ENCODE measurements at places on chromosomes 16 and 17.
A peak's percentile ranks its signal among the peaks of the same experiment; 100 is the strongest.

DNA sequence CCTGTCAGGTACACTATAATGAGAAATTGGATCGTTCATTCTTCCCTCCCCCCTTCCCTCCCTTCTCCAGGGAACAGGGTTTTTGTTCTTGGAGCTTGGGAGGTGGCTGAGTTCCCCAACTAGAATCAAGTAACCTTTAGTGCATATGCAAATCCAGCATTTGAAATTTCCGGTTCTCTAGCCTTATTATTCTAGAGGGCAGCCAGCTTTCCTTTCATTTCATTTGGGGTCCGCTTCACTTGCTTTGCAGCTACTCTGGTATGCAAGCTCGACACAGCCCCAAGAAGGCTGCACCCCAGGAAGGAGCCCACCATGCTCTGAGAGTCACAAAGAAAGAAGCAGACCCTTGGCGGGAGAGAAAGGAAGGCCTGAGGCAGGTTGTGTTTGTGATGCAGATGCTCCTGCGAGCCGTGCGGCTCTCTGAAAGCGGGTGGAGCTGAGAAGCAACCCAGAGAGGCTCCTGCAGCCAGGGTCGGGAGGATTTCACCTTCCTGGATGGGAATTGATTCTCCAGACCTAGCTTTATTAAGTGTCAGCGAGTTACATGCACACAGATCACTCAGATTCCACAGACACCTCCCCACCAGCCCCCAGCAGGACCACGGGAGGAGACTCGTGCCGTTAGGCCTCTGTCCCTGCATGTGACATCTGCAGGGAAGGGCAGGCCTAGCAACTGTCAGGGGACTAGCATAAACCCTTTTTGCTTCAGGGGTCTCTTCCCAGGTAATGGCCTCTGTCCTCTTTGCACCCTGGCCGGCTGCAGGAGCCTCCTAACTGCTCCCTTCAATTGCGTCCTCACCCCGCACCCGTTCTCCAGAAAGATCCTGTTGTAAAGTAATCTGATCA, 34.5 kb downstream of the PMM2 start:
- DNase-seq: no peak

- DNase-seq: no peak
Measured at GRCh38 chr16:51255349-51255972, 104.4 kb upstream of the SALL1 start.

GRCh38 chr16:180681-181564, 664 bp downstream of the HBQ1 start:
- DNase-seq: no peak

DNA sequence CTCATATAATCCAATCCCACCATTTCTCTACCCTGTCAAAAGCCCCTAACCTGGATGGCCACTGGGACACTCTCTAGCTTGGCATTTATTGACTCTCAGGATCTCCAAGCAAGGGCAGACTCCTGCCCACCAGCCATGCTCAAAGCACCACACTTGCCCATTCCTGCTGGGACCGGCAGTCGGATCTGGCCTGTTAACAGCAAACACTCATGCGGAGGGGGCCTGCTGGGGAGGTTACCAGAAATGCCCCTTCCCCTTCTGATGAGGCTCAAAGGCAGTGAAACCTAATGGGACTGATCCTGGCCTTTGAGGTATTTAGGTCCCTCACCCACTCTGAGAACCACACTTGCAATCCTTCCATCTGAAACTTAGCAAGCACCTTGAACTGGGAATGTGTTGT, 6.5 kb upstream of the CCL1 start:
- no peak for DNase-seq

GRCh38 chr17:17710728-17711541, 29.7 kb downstream of the RAI1 start:
- peak; percentile 76 for DNase-seq

- DNase-seq: no peak
Measured at GRCh38 chr16:80681436-80681835, 123.0 kb downstream of the CDYL2 start.

DNA sequence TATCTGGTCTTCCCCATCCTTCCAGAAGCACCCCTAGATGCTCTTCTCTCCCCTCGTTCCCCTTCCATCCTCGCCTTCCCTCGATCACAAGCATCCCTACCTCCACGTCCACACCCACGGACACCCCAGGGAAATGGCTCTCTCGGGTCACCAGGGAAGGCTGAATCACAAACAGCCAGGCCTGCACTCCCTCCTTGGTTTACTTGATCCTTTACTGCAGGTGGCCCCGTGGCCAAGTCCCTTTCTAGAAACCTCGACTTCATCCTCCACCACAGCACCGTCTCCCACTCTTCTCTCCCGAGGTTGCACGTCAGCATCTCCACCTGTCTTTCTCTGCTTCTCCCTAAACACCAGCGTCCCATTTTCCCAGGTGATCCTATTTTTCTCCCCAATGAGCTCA, 6.5 kb upstream of the RBFOX3 start:
- no peak for DNase-seq

DNA sequence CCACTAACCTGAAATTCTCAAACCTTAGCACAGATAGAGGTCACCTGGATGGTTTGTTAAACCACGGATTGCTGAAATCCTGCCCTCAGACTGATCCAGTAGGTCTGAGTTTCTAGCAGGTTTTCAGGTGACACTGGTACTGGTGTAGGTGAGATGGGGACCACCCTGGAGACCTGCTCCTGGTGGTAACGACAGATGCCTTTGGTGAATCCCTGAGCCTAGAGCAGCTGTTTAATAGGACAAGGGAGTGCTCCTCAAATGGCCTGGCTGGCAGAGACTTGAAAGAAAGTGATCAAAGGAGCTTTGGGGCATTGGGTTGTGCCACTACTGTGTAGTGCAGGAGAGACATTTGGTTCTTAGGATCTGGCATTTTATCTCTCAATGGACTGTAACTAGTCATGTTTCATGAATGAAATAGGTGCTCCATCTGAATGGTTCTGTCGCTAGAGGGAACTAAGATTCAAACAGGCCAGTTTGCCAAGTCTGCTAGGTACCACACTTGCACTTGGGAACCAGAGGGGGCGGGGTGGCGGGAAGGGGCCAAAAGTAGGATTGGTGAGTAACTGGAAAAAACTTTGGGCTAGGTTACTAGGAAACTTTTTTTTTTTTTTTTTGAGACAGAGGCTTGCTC, 2.9 kb upstream of the IFI35 start:
- DNase-seq: no peak

DNA sequence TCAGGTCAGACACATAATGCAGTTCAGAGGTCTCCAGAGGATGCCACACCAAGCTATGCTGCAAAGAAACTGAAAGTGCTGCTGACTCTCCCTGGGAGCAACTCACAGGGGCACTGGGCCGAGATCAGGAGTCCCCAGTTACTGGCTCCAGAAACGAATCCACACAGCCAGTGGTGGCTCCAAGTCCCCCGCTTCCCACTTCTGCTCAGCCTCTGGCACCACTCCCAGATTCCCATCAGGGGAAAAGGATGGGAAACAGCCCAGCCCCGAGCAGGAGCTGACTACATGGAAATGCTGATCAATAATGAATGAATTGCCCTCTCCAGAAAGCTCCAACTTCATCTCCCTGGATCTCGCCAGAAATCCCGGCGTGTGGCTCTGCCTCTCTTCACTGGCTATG, 62.3 kb upstream of the CDH5 start:
- DNase-seq: no peak

- no peak for DNase-seq
Measured at GRCh38 chr16:17238285-17239028, 232.3 kb downstream of the XYLT1 start.

DNA sequence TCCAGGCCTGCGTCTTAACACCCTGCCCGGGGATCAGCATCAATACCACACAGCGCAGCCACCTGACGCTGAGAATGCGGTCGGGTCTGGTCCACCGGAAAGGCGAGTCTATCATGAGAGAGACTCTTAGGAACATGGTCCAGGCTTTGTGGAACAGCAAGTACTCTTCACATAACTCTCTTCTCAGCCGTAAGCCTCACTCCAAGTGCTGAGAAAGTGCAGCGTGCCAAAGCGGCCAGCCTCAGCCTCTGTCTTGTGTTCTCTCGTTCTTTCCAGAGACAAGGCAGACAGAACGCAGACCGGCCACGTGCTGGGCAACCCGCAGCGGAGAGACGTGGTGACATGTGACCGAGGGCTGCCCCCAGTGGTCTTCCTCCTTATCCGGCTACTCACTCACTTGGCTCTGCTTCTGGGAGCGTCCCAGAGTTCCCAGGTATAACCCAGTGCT, 34.4 kb upstream of the ENDOV start:
- DNase-seq: no peak

DNA sequence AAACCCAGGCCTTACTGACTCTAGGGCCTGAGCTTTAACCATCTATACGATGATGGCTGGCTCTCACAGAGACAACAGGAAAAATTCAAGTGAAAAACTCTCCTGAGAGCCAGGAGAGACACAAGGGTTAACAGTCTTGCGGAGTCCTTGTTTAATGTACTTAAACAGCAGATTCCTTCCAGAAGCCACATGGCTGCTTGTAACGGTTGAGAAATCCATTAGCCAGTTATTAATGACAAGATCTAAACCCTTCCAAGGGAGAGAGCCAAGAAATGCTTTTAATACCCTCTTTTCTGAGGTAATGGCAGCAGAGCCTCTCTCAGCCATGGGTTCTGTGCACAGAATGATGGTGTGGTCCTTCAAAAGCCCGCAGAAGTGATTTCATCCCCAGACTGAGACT, 5.2 kb upstream of the ALDOA start:
- no peak for DNase-seq

DNA sequence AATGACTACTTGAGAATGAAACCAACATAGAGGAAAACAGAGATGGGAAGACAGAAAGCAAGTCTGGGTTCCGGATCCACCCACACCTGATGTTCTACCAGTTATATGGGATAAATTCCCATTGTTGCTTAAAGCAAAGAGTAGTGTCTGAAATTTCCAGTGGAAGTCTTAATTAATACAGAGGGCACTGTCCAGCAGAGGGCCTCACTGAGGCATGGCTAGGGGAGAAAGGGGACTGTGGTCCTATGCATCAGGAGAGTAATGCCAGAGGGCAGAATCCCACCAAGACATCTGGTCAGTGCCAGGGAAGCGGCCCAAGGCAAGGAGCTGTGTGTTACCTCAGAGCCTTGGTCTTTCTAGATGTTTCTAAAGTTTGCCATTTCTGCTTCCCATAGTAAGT, 7.5 kb upstream of the UMOD start:
- DNase-seq: no peak

DNA sequence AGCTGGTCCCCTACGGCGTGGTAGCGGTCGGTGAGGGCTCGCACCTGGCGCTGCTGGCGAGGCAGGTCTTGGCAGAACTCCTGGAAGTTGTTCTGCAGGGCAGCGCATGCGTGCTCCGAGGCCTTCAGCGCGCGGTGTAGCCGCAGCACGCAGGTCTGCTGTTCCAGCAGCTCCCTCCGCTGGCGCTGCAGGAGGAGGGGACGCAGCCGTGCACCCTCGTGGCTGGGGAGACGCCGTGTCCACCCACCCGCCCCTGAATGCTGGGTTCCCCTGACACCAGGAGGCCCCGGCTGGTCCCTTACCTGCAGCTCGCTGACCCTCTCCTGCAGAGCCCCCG, 12.2 kb downstream of the EVPL start:
- no peak for DNase-seq

DNA sequence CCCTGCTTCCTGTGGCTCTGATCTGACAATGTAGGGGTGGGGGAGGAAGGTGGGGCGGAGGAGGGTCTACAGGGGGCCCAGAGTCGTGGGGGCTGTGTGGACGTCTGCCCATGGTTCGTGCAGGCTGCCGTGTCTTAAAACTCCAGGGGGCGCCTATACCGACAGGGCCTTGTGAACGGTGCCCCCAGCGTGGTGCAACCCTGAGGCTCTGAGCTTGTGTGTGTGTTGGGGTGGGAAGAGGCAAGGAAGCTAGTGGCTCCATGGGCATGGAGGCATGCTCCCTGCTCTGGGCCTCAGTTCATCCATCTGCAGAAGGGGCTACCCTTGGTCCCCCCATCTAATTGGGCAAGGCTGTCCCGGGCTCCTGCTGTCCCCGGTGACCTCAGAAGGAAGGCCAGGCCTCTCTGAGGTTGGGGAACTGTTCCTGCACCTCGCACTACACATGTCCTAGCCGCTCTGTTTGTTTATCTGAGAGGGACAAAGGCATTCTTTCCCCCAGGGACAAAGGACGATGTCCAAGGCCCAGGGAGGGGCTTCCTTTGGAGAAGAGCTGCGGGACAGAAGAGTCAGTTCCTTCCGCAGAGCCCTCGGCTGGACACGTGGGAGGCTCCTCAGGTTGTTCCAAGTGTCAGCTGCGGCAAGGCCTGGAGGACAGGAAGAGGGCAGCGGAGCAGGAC, 13.5 kb downstream of the CA4 start:
- DNase-seq: no peak

DNA sequence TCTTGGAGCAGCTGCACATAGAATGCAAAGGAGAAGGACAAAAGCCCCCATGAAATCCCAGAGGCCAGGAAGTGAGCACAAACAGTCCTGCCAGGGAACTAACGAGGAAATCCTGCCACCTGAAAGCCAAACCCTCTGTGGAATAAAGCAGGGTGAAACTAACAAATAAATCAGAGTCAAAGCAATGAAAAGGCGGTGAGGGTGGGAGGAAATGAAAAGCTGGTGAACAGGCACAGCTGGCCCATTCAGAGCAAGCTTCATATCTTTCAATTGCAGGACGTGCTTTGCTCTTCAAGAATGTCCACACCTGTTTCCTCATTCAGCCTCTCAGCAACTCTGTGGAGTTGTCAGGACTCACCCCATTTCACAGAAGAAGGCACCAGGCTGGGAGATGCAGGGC, 108.1 kb downstream of the ABCC12 start:
- DNase-seq: no peak

DNA sequence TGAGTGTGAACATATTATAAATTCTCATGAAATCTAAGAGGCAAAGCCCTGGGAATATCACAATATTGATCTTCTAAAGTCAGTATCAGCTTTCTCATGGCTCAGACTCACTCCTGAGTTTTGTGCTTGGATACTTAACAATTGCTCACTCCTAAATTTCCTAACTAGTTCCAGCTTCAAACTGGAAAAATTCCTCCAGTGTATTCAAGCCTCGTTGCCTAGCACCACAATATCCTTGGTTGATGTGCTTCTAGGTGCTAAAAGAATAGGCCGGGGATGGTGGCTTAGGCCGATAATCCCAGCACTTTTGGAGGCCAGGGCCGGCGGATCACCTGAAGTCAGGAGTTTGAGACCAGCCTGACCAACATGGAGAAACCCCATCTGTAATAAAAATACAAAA, 62.5 kb downstream of the XYLT1 start:
- DNase-seq: no peak

DNA sequence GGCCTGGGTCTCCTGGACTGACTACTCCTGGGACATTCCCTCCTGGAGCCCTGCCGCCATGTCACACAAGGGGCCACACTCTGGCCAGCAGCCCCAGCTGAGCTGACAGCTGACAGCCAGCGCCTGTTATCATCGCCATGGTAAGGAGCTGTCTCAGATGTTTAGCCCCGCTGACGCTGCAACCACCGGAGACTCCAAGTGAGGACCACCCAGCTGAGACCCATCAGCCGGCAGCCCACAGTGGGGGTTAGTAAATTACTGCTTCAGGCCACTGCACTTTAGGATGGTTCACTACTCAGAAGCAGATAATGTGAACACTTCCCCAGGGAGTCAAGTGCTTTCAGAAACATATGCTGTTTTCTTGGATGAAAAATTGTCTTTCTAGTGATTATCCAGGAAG, 14.6 kb upstream of the SPHK1 start:
- no peak for DNase-seq
